ENCODE measurements at places on chromosomes 2 and 18.
A peak's percentile ranks its signal among the peaks of the same experiment; 100 is the strongest.

GRCh38 chr2:28649481-28650265 lies 102.0 kb upstream of the PPP1CB start:
- DNase-seq: no peak

DNA sequence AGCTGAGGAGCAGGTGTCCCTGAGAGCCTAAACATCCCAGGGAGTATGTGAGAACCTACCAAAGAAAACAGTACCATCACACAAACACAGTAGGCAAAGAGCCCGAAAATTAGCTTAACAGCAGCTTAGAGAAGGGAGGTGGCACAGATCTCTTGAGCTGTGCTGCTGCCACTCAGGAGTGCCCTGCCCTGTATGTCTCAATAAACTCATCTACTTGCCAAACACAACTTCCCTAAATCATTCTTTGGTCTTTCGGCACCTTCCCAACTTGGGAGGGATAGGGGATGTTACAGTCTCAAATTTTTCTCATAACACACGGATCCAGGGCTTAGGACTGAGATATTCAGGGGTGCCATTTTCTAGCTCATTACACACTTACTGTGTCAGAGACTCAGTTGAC lies 45.3 kb upstream of the C1D start:
- no peak for DNase-seq

DNA sequence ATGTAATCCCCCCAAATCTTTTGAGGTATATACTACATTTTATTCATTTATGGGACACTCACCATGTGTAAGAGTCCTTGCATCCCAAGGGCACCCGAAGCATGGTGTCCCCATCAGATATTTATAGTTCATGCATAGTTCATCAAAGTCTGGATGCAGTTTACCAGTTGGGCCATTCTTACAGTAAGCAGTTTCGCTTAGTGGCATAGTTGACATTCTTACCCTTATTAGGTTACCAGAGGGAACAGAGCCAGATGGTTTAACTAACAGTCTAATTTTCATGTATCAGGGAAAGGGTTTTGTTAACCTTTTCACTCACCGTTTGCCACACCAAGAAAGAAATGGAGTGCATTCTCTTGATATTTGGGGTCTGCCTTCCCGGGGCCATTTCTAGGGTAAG lies 7.1 kb downstream of the ZNF407 start:
- DNase-seq: no peak

- DNase-seq: no peak
Observed at GRCh38 chr2:45894211-45894610, 242.7 kb downstream of the PRKCE start.

GRCh38 chr2:61853086-61853846 lies 594 bp downstream of the FAM161A start:
- no peak for DNase-seq

DNA sequence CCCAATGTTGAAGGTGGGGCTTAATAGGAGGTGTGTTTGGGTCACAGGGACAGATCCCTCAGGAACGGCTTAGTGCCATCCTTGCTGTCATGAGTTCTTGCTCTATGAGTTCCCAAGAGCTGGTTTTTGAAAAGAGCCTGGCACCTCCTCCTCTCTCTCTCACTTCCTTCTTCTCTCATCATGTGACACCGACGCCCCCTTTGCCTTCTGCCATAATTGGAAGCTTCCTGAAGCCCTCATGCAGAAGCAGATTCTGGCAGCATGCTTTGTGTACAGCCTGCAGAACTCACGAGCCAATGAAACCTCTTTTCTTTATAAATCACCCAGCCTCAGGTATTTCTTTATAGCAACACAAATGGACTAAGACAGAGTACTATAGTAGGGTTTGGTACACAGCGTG lies 100.4 kb upstream of the SH3BP4 start:
- no peak for DNase-seq

GRCh38 chr18:68739462-68739861 lies 24.6 kb upstream of the TMX3 start:
- no peak for DNase-seq

- no peak for DNase-seq
Observed at GRCh38 chr2:20113986-20114938, 62.8 kb upstream of the LAPTM4A start.

DNA sequence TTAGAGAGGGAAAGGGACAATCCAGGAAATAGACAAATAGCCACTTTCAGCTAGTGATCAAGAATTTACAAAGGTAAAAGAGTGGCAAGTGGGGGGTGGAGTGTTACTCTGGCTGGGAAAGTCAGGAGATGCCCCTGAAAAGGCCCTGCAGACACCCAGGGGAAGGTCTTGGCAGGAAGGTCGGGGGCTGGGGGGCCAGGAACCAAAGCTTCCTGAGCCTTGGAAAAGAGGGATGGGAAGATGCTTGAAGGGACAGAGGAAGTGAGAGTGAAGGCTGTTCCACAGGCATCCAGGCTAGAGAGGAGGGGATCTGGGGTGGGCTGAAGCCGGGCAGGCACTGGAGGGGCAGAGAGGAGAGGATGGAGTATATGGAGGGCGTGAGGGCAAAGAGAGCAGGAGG lies 3.9 kb upstream of the TMEM37 start:
- no peak for DNase-seq

GRCh38 chr18:39938676-39939608 lies 2016.1 kb upstream of the PIK3C3 start:
- no peak for DNase-seq

DNA sequence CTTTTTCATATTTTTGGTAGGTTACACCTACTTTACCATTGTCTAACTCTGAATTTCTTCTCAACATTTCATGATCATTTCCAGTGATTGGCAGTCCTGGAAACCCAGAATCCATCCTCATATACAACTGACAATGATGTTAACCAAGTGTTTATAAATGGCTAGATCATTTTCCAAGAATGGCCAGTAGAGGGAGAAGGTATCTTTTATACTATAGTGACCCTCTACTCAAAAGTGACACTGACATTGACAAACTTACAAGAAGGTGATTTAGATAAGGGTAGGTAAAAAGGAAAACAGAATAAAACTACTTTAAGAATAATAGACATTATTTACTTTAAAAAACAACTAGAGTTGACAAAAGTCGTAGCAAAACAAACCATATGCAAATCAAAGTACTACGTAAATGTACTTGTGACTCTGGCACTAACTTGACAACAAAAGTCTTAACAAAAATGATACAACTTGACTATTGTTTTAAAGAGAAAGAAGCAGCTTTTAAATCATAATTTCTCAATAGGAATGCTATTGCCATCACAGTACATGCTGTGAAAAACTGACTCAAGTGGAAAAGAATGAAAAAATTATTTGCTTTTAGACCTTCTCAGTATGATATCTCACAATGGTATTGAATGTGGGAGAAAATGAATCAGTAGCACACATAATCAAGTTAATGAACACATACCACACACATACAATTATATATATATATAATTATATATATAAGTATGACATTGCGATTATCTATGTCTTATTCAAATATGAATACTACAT lies 76.6 kb upstream of the GRB14 start:
- DNase-seq: no peak

GRCh38 chr2:10720306-10720705 lies 1.1 kb upstream of the ATP6V1C2 start:
- no peak for DNase-seq

DNA sequence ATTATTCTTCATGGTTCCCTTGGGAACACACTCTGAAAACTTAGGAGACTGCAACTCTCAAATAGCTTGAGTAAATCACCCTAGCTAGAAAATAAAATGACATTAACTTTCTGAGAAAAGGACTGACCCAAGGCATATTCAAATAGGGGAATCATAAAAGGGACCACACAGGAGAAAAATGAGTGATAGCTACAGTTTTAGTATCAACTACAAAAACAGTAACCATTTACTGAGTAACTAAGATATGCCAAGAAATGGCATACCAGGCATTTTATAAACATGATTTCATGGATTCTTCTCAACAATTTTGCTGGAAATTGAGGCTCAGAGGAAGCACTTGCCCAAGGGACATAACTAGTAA lies 84.5 kb downstream of the AFF3 start:
- DNase-seq: no peak

GRCh38 chr2:232942831-232943230 lies 70.2 kb downstream of the NGEF start:
- no peak for DNase-seq

DNA sequence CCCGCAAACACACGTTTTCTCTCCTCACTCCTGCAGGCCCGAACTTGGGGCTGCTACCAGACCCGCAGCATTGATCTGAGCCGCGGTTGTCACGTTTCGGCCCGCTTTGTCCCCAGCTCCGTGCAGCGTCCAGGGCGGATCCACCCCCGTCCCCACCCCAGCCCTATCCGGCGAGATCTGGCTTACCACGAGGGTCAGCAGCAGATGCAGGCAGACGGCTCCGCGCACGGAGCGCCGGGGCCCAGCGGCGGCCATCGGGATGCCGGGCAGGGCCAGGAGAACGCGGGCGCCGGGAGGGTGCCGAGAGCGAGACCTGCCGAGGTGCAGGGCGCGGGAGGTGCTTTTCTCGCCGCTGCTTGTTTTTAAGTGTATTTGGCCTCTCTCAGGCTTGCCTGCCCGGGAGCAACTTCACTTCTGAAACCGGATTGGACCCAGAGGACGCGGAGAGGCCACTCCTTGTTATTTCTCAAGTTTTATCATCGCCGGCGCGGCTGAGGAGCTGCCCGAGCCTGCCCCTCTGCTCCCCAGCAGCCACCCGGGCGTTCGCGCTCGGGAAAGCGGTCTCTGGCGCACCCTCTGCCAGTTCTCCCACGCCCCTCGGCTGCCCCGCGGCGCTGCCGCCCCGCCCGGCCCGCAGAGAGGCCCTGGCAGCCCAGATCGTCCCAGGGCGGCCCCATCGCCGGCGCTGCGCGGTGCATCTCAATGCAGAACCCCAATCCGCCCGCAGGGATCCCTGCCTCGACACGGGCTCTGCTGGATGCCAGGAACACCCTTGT lies at the start of gene DSC3:
TSS of gene DSC3 (minus strand) at position 337 of the 776 bp plus-strand sequence. CDS start at position 255, 82 bp downstream.
- DNase-seq: peak; percentile 37

DNA sequence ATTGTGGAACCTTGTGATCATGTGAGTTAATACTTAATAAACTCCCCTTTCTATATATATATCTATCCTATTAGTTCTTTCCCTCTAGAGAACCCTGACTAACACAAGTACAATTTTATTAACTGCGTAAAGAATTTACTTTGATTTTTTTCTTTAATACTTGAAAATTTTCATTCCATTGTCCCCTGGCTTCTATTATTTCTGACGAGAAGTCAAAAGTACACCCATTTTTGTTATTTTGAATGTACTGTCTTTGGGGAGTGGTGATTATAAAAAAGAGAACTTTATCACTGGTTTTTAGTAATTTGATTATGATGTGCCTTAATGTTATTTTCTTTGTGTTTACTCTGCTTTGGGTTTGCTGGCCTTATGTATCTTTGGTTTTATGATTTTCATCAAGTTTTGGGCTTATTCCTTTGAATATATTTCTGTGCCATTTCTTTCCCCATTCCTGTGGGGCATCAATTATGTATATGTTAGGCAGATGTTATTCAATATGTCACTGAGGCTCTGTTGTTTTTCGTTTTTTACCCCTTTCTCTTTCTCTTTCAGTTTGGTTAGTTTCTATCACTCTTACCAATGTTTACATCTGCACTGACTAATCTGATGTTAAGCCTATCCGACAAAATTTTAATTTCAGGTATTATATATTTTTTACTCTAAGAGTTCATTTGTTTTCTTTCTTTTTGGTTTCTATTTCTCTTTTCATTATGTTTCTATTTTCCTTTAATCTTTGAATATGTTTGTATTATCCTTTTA lies 271.4 kb downstream of the CAMKMT start:
- no peak for DNase-seq

GRCh38 chr18:67385455-67385854 lies 131.1 kb downstream of the DSEL start:
- DNase-seq: no peak

GRCh38 chr2:229601936-229602335 lies 112.4 kb downstream of the DNER start:
- no peak for DNase-seq

DNA sequence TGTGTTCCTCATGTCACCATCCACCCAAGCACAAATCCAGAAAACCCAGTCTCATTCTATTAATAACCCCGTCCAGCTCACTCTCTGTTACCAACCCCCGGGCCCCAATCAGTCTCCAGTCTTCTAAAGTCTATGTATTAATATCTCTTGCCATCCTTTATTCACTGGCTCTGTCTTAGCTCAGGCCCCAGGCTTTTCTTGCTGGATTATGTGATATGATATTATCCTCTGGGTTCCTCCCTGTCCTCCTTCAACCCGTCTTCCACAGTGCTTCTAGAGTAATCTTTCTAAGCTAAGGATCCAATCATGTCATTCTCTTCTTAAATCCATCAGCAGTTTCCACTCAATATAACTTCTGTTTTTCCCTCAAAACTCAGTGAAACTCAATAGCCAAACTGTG lies 240.5 kb upstream of the OSR1 start:
- no peak for DNase-seq

DNA sequence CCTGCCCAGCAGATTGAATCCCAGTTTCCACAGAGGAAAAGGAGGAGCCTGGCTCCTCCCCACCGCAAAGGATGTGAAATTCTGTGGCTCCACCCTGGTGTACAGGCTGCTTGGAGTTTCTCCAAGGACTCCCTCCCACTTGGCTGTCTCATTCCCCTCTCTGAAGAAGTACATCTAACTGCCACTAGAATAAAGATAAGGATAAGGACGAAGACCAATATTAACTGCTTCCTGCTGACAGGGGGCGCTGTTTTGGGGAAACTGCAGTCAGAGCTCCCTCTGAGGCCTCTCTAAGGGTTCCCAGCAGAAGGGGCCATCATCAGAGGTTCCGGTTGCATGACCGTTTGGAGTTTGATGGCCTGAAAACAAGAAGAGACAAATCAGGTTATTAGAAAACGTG lies 790.9 kb downstream of the CPS1 start:
- DNase-seq: no peak

DNA sequence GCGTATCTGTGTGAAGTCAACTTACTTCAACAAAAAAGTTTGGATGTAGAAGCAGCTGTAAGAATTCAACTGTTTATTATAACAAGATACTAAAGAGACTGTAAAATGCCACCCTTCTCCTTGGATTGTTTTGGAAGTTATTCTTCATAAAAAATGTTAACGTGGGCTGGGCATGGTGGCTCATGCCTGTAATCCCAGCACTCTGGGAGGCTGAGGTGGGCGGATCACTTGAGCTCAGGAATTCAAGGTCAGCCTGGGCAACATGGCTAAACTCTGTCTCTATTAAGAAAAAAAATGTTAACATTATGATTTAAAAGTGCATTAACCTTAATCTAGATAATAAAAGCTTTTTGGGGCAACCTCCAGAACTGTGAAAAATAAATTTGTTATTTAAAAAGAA lies 7.7 kb downstream of the CIAO1 start:
- DNase-seq: no peak

GRCh38 chr18:4510711-4511110 lies 55.6 kb upstream of the DLGAP1 start:
- DNase-seq: no peak

DNA sequence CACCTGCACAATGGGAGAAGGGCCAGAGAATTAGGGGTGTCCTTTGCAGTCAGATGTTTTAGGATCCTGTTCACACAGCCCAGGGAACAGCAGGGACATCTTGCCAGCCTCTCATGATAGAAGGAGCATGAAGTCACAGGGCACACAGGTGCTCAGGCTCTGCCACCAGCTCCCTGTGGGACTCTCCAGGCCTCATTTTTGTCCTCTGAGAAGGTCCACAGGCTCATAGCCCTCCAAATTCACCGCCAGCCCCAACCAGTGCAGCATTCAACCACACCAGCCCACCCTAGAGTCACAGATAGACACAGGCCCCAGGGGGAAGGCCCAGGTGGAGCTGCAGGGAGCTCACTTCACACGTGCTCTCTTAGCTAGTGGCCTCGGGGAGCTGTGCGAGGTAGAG lies 391.7 kb downstream of the TNS1 start:
- no peak for DNase-seq
